ENCODE measurements at places on chromosomes 1 and 21. TPM values are rescaled to one million over a fixed set of nuclear protein-coding genes. Genes with fewer than 3 reads are reported as not detected.

LRRC47 gene
- total RNA-seq: 38.0 TPM

AMY1B gene
- not detected for total RNA-seq

RGS16 gene
- 3.7 TPM for total RNA-seq

LMO4 gene
- total RNA-seq: 114 TPM
